ENCODE measurements at places on chromosomes 11 and 22.

DNA sequence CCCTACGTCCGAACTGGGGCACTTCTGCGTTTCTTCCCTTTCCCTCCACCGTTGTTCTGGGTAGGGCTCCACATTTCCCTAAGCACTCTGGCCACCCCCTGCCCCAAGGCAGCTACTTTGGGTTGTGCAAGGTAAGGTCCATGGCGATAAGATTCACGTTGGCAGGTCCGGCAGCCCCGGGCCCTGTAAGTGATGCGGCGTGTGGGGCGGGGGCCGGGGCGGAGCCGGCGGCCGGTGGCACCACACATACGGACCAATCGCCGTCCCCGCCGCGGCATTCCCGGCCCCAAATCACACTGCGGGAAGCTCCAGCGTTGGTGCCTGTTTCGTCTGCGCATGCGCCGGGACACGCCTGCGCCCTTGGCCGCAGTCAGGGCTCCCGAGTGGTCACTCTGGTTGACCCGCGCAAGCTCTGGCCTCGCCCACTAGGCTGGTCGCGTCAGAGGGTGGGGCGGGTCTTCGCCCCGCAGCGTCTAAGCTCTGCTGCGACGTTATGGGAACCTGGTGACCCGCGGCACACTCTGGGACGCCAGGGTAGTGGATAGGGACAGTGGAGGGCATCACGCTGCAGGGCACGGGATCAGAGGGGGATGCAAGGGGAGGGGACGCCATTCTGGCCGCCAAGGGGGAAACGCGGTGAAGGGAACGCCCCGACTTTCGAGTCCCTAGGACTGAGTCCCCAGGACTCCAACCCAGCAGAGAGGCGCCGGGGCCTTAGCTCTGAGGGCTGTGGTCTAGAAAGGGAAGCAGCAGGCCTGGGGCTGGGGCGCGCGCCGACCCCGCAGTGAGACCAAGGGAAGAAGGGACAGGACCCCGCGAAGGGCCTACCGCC is 1.6 kb downstream of the FADS1 start:
- peak; percentile 97 for DNase-seq

- peak; percentile 61 for DNase-seq
Observed at GRCh38 chr11:103465555-103466140, 356.4 kb downstream of the DYNC2H1 start.

DNA sequence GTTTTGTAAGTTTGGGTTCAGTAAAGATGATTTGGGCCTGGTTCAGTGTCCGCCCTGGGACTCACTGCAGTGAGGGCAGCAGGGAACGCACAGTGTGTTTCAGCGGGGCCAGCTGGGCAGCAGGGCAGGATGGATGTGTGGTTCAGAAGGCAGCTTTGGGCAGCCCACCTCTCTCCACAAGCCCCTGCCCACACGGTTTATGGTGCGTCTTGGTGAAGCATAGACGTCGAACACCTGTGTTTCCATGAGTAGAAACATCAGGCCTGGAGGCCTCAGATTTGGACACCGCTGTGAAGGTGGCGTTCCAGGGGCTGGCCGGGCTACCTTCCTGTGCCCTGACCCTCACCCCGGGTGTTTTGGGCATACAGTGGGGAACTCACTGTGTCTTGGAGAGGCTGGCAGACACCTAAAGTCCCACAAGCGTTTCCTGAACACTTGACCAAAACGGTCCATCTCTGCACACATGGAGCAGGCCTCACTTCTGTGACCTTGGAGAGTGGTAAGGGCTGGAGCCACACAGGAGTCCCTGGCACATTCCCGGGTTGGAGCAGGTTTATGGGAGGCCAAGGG is 59.0 kb downstream of the ST14 start:
- no peak for DNase-seq

DNA sequence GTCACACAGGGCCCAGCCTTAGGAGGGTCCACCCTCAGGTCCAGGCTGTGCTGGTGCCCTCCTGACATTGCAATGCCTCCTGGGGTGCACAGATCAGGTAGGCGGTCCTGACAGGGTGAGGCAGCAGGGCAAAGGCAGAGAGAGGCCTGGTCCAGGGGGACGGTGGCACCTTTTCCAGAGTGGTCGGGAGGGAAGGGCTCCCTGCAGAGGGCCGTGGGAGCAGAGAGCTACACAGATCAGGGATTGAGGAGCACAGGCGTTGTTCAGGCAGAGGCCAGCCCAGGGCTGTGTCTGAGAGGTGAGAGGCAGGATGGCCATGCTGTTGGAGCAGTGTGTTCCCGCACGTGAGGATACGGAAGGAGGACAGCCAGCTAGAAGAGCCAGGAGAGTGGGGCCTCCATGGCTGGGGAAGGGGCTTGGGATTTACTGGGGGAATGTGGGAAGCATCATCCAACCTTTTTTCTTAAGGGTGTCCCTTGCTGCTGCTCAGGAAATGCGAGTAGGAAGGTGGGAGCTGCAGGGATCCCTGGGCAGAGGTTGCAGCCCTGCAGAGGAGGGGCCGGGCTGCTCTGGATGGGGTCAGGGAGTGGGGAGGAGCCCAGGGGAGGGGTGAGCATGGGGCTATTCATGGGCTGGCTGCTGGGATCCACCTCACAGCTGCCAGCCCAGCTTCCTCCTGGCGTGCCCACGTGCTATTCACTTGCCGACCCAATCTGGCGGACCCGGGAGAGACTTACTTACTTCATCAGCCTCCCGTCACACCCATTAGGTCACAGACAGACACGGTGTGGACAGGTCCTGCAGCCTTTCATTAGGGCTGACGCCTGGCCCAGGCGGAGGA is 1516.4 kb downstream of the TBC1D22A start:
- no peak for DNase-seq

- DNase-seq, result peak; percentile 73
Observed at GRCh38 chr11:94776351-94777321, 8.5 kb downstream of the AMOTL1 start.

- DNase-seq, result no peak
Observed at GRCh38 chr11:68287419-68287818, 15.6 kb upstream of the C11orf24 start.

DNA sequence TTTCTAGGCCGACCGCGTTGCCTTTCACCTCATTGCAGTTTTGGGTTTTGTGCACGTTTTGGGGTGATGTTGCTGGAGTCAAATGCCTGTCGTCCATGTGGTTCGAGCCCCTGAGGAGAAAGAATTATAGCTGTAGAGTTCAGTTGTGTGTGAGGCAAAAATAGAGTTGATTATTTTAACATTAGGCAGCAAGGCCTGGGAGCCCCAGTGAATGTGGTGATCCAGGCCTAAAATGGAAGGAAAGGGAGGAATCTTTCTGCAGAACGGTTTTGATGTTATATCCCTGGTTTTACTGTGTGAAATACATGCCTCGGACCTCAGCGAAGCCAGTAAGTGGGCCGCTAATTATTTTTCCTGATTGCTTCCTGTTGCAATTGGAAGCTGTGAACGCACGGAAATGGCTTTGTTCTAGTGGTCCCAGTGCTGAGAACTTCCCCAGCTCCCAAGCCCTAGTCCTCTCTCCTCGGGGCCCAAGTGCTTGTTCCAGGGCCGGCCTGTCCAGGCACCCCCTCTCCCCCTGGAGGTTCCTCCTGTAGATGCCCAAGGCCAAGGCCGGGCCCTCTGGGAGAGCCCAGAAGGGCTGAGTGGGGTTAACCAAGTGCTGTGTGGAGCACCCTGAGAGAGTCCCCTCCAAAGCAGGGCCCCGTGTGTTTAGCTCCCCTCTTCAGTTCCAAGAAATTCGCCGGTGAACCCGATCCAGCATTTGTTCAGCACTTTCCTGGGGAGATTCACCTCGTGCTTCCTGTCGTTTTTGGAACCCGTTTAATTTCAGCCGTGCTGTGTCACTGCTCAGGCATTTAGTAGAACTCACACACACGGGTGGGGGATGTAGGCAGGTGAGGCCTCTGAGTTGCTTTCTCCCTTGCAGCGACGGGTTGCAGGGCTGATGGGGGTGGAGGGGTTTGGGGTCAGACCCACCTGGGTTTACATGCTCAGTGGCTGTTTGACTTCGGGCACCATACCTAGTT is 2.1 kb downstream of the LRP5 start:
- no peak for DNase-seq

GRCh38 chr11:98674390-98674789 is 346.4 kb upstream of the CNTN5 start:
- no peak for DNase-seq

DNA sequence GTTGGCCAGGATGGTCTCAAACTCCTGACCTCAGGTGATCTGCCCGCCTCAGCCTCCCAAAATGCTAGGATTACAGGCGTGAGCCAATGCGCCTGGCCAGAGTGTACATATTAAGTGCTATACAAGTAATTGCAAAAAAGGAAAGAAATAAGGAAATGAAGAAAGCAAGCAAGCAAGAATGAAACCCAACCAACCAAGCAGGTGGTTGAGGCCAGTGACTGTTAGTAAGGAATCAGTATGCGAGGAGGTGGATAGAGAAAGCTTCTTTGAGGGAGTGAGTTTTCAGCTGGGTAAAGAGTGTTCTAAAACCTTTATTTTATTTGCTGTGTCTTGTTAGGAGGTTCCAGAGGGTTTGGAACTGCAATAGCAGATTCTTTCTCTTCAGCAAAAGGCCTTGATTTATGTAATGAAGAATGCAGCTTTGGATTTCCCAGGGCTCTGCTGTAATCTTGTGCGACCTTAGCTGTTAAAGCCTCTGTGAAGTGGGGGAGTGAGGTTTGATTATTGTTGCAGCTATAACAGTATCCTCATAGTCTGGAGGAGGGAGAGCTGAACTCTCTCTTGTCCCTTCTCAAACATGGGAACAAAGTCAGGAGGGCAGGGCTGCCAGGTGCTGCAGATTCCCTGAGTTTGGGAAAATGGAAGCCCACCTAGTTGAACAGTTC is 5.7 kb downstream of the AMPD3 start:
- DNase-seq, result no peak

DNA sequence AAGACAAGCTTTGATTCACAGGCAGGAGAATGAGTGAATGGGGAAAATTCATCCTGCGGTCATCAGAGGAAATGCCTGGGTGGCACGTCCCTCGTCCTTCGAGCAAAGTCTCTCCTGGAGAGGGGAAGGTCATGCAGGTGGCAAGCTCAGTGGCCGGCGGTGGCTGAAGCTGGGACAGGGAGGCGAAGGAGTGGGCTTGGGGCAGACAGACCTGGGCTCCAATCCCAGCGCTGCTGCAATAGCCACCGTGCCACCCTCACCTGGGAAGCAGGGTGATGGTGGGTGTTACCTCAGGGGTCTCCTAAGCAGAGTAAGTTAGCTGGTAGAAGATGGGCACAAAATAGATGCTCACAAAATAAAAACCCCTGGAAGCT is 22.4 kb upstream of the CACNG2 start:
- no peak for DNase-seq
